ENCODE measurements at places on chromosomes 5 and 9.

DNA sequence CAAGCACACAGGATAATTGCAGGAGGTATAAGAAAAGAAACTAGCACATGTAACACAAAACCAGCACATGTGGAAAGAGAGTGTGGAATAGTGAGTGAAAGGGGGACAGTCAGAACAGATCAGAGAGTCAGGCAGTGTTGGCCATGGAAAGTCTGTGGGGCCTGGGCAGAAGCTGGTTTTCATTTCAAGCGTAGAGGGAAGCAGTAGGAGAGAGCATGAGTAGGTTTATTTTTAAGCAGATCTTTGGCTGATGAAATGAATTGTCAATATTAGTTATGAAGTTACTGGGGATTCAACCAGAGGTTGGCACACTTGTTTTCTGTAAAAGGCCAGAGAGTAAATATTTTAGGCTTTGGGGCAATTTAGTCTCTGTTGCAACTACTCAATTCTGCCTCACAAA, 283.1 kb downstream of the SMARCA2 start:
- no peak for DNase-seq

DNA sequence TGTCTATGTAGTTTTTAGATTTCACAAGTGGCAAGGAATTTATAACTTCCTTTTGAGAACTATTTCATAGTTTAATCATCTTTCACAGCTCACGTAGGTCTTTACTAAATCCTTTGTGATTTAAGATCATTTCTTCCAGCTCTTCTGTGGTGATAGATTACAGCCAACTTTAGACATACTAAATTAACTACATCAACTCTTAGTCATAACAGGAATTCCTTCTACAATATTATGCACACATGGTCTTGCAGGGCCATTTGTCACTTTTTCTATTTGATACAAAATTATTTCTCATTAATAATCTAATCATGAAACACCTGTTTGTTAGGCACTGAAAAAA, 208.4 kb downstream of the PDE4D start:
- no peak for DNase-seq

DNA sequence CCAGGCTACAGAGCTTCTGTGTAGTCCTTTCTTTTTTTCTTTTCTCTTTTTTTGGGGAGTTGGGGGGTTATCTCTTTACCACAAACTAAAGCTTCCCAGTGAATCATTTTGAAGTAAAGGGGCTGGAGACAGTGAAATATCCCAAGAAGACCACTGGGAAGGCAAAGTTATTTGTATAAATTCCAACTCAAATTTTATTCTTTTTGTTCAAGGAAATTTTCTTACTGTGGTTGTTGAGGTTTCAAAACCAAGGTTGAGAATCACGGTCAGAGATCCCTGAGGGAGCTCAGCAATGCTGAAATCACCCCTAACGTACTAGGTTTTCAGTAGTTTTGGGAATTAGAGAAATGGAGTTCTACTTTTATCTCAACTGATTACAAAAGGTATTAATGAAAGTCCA, 175.7 kb downstream of the ARHGEF28 start:
- no peak for DNase-seq

DNA sequence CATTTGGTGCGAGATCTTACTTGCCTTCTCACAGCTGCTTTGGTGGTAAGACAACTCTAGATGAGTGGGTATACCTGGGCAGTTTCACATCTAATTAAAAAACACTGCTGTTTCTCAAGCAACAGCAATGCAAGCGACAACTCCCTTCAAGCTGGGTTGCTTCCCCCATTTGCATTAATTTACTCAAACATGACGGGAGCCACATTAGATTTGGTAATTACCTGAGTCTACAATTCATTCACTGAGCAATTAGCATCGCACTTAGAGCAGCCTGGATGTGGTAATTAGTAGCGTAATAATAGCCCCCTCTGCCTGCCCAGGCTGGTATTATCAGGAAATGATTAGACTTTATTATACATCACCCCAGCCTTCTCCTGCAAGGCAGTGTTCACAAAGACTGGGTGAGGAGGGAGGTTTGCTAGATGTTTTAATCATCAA, 73.4 kb downstream of the FBXO38 start:
- DNase-seq, result no peak

- no peak for DNase-seq
Observed at GRCh38 chr5:5634817-5635216, 212.3 kb downstream of the ICE1 start.

GRCh38 chr5:145941448-145942130, 5.2 kb downstream of the SH3RF2 start:
- DNase-seq, result no peak

DNA sequence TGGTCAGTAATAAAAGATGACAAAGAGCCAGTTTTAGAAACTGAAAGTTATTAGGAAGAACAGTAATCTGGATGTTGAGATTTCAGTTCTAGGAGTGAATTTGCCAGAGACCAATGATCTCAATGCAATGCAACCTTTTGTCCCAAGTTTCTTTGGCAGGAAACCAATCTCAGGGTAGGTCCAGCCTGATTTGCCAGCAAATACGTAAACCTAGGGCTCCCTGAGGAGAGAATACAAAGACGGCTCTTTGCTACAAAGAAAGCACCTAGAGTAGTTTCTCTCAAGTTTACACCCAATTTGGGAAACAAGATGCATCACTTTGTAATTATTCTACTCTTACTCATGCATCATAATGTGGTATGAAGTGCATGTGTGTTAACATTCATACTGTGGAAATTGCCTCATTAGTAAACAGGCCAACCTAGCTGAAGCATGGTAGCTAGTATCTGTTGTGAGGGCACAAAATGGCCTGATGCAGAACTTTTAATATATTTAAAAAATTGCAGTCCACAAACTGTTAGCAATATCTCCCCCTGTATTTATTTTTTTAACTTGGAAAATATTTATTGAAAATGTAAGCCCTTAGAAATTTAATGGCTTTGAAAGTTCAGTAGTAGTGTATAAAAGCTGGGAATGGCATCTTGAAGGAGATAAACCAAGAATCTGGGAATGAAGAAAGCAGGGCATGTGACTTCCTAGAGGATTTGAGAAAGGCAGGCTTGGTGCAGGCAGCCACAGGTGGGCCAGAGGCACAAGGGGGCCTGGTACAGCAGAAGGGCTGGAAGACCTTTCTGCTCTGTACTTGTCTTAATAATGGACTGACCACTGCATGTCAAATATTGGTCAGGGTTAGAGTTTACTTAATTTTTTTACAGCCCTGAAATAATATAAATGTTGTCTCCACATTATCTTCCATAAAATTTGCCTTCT, 59.5 kb downstream of the MAST4 start:
- peak; percentile 39 for DNase-seq

- DNase-seq, result peak; percentile 10
Observed at GRCh38 chr5:126014676-126015075, 408.5 kb upstream of the GRAMD2B start.

- no peak for DNase-seq
Observed at GRCh38 chr5:19369048-19369447, 619.0 kb downstream of the CDH18 start.

DNA sequence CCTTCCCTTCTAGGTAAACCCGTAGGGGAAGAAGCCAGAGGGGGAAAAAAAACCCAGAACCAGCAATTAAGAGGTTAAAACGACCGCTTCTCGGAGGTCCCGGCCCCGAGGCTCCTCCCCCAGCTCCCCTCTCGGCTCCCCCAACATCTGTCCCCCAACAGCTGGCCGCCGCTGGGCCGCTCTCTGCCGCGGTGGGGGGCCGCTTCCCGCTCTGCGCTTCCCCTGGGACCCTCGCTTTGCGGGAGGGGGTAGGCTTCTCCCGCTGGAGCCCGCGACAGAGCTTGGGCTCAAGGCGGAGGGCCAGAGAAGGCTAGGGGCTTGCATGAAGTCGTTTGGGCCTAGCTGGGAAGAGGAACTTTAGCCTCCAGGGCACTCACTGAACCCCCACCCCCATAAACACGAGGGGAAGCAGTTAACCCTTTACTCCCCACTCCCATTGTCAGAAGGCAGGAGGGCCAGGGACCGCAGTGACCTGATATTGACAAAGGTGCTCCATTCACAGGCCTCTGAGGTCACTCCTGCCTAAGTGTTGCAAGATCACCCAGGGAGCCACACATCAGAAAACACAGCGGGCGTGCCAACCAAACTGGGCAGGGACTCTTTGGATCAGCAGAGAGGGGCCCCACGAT, 7.5 kb downstream of the LHX6 start:
- no peak for DNase-seq

DNA sequence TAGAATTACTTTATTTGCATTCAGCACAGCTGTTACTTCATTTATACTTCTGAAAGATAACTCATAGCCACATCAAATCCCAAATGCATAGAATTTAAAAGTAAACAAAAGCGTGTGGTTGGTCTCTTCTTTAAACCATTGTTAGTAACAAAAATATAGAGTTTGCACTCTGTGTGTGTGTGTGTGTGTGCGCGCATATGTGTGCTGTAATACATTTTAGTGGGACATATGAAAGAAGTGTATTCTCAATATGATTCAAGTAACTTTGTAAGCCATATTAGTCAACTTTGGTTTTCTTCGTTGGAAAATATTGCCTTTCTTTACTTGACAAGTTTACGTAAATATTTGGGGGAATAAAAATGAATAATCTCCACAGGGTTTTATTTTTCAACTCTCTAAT, 106.1 kb upstream of the PRRC1 start:
- DNase-seq, result no peak

GRCh38 chr9:91146391-91147019, 215.2 kb downstream of the AUH start:
- DNase-seq, result no peak

GRCh38 chr9:115058684-115059315, 59.2 kb downstream of the TNC start:
- DNase-seq, result no peak

GRCh38 chr9:110129425-110129824, 78.5 kb downstream of the C9orf152 start:
- no peak for DNase-seq

DNA sequence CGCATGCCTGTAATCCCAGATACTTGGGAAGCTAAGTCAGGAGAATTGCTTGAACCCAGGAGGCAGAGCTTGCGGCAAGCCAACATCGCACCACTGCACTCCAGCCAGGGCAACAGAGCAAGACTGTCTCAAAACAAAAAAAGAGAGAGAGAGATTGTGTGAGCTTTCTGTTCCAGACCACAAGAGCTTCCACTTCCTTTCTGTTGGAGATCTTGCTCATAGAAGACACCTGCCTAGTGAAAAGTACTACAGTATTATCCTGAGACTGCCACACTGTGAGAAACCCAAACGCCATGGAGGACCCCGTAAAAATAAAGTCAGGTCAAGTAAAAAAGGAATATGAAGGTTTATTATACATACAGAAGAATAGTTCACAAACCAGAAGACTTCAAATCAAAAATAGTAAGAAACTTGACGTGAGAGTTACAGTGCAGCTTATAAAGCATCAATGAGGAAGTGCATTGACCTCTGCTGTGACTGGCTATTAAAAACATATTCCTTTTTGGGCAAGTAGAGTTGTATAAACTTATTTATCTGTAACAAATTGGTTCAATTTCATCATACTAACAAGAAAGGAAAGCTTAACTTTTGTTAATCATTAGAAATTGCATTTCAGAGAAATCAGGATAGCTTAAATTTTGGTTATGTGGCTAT, 4.3 kb upstream of the EMB start:
- no peak for DNase-seq

DNA sequence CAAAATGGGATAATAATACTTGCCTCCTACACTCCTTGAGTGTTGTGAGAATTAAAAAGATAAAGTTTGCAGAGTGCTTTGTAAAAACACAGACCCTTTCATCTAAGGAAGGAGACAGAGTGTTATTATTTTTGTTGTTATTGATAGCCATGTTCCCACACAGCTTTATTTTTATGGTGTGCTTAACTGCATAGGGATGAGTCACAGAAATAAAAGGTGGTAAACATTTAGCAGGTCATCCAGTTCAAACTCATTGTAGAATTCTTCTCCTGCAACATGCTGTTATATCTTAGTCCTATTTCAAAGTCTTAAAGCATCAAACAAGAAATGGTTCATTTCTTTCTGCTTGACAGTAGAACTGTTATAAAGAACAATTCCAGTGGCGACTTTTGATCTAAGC, 367.5 kb upstream of the ACTBL2 start:
- DNase-seq, result no peak

DNA sequence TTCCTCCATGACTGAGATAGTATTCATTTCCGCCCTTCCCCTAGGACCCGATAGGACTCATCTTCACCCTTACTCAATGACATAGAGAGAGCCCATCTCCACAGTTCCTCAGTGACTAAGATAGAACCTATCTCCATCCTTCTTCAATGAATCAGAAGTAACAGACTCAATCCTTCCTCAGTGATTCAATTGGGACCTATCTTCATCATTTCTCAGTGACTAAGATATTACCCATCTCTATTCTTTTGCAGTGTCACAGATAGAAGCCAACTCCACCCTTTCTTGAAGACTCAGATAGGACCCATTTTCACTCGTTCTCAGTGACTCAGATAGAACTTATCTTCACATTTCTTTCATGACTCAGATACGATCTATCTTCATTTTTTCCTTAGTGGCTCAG, 164.6 kb downstream of the FBXO4 start:
- DNase-seq, result no peak

GRCh38 chr5:41445937-41446563, 64.4 kb downstream of the PLCXD3 start:
- DNase-seq, result no peak

GRCh38 chr5:124140060-124140459, 606.4 kb downstream of the ZNF608 start:
- DNase-seq, result no peak

DNA sequence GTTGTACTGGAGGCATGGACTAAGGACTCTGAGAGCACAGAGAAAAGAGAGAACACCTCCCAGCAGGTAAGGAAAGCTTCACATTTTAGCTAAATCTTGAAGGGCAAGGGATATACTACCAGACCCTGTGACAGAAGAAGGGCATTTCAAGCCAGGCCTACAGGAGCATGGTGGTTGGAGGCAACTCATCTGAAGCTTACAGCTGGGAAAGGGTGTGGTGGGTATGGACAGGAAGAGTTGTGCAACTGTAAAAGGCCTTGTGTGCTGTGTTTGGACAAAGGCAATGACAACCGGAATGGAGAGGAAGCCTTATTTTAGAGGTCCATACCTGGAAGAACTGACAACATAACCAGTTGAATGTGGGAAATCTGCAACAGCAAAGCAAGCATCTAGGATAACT, 31.2 kb downstream of the NIPSNAP3B start:
- no peak for DNase-seq

DNA sequence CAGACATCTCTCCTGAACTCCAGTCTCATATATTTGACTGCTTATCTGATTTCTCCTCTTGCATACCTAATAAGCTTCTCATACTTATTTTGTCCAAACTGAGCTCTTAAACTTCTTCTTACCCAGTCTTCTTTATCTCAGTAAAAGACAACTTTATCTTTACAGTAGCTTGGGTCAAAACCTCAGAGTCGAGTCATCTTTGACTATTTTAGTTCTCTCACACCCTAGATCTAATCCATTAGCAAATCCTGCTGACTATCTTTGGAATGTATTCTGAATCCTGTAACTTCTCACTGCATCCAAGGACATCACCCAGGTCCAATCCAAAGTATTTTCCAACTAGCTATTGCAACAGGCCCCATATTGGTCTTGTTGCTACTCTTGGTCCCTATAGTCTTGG, 11.8 kb upstream of the JAK2 start:
- no peak for DNase-seq

Measured in hippocampal formation (tissue), 2 donors.